ENCODE measurements at places on chromosomes 2 and 18. TPM values are rescaled to one million over a fixed set of nuclear protein-coding genes. Genes with fewer than 3 reads are reported as not detected.
A peak's percentile ranks its signal among the peaks of the same experiment; 100 is the strongest.

- DNase-seq: no peak
Measured at GRCh38 chr2:109638795-109639194, 24.6 kb downstream of the SOWAHC start.

GRCh38 chr2:36780231-36780839 is 83.8 kb downstream of the VIT start:
- DNase-seq: peak; percentile 66

GRCh38 chr18:34121200-34121721 is 103.5 kb downstream of the NOL4 start:
- no peak for DNase-seq

DNA sequence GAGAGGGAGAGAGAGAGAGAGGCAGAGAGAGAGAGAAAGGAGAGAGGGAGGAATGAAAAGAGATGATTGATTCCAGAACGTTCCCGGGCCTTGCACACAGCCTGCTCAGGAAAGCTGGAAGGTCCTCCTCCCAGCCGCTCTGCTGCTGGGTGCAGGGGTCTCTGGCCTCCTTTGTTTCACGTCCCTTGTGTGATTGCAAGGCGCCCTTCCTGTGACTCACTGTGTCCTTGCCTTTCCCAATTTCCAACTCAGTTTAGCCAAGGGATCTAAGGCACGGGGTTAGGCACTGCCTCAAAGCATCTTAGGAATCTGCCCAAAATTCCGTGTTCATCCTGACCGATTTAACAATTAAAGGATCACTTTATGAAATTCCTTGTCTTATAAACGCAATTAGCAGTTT is 221.2 kb downstream of the KLHL29 start:
- no peak for DNase-seq

ERICH2 gene
- not detected for total RNA-seq

GRCh38 chr2:121346407-121346806 is 61.4 kb upstream of the TFCP2L1 start:
- no peak for DNase-seq

DNA sequence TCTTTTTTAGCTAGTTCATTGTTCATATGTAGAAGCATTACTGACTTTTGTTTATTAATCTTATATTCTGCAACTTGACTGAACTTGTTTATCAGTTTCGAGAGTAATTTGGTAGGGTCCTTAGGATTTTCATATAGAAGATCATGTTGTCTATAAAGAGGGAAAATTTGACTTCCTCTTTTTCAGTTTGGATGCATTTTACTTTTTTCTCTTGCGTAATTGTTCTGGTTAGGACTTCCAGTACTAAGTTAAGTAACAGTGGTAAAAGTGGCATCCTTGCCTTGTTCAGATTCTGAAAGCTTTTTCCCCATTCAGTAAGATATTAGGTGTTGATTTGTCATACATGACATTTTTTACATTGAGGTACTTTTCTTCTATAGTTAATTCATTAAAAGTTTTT is 726.0 kb downstream of the KCNJ3 start:
- DNase-seq: no peak

- no peak for DNase-seq
Measured at GRCh38 chr18:13628211-13628610, 98.1 kb downstream of the FAM210A start.

CPO gene
- total RNA-seq: not detected

DNA sequence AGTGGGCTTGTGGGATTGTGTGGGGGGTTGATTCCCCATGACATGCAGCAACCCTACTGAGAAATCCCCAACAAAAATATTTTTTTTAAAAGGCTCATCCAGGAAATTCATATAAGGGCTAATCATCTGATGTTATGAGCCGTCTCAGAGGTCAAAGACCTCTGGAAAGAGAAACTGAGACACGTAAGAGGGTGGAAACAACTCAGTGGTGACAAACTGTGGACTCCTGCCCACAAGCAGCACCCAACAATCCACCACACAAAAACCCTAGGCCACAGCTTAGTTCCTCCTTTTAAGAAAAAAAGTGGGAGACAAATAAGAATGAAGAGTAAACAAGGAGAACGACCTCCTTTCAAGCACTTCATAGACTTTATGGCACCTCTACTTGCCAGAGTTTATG is 1096.1 kb upstream of the NRXN1 start:
- DNase-seq: peak; percentile 18

- no peak for DNase-seq
Measured at GRCh38 chr2:74953796-74954499, 4.5 kb upstream of the POLE4 start.

CAVIN2 gene
- 11.5 TPM for total RNA-seq

Measured in IMR-90 (cell line).